ENCODE measurements at places on chromosomes 1 and 21.

DNA sequence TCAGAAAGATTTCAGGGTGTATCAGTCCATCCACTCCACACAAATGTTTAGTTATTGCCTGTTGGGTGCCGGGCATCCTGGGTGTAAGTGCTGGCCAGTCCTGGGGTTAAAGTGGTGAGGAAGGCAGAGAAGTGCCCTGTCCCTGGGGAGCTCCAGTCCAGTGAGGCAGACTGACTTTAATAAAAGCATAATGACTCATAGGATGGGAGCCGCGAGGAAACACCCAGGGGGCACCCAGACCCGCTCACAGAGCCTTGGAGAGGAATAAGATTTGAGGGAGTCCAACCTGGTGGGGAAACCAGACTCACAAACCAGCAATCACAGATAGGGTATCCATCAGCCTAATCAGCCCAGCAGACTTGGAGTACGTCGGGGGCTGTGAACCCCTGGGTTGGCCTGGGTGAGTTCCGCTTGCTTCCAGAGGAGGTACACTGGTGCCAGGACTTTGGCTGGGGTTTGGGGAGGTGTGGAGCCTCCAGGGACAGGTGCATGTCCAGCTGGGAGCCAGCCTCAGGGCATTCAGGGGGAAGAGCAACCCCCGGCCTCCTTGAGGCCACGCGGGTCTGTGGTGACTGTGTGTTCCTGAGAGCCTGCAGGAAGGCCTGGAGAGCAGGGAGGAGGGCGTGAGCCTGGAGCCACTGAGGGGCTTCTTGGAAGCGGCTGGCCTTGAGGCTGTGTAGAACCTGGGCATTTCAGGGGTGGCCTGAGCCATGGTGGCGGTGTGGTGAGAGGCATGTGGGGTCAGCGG lies 3.7 kb downstream of the PEAR1 start:
- no peak for DNase-seq

DNA sequence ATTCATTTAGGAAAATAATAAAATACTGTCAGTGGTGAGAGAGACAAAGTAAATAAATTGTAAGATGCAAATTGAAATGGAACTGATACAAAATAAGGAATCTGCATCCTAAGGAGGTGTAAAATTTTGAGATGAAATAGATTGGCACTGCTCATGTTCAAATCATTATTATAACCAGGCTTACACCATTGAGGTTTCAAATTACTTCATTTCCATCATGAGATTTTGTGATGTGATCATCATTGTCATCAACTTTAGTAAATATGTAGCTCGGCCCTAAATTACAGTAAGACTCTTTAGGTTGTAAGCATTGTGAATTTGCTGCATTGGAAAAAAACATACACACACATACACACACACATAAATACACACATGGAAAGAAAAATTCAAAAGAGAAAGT lies 123.4 kb downstream of the SDCCAG8 start:
- no peak for DNase-seq

DNA sequence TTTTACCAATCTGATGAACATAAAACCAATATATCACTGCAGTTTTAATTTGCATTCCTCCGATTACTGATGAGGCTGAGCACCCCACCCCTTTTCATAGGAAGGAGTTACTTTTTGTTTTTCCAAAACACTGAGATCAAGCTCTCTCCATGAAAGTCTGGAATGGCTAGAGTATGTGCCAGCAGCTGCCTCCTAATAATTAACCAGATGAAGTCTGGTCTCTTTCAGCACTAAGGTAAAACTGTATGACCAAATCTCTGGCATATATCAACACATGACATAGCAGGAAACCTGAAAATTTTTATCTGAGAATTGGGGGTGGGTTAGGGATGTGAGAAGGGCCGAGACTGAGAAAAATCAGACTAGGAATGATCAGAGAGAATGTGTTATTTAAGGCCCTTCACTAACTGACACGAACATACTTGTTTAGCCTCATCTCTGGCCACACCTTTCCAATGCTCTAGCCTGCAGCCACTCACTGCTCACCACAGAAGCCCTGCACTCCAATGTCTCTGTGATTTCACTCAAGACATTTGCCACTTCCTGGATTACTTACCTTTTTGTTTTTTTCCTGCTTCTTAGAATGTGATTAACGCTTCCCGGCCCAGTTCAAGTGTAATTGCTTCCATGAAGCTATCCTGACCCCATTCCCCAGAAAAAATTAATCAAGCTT lies 34.7 kb downstream of the WASF2 start:
- no peak for DNase-seq

DNA sequence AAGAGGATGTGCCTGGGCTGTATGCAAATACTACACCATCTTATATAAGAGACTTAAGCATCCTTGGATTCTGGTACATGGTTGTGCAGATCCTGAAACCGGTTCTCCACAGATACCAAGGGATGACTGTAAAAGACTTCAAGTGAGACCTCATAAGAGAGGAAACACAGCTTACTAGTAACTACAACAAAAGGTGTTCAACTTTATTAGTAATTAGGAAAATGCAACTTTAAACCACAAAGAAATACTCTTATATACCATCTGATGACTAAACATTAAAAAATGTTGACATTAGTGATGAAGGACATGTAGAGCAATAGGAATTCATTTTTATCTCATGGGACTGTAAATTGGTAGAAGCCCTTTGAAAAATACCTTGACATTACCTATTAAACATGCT lies 102.7 kb downstream of the RASAL2 start:
- no peak for DNase-seq
